Bronchial epithelial cell (primary cell): ENCODE measurements at places on chromosomes 5 and 9. TPM values are rescaled to one million over a fixed set of nuclear protein-coding genes. Genes with fewer than 3 reads are reported as not detected.

The PRELID2 gene
- total RNA-seq: 12.4 and 14.8 TPM in 2 replicates

The HSPA5 gene
- 520 and 945 TPM in 2 replicates for total RNA-seq

The CCNJL gene
- 4.2 and 4.4 TPM in 2 replicates for total RNA-seq

The TAS2R1 gene
- total RNA-seq: not detected in 2 replicates

The SPOCK1 gene
- total RNA-seq: 6.8 and 8.2 TPM in 2 replicates

The CAMK4 gene
- 0.26 TPM in 1 of 2 replicates, not detected in the other for total RNA-seq

The PTBP3 gene
- 56.2 and 62.4 TPM in 2 replicates for total RNA-seq

The CCL28 gene
- total RNA-seq: 1.0 and 1.6 TPM in 2 replicates

The PLPPR1 gene
- not detected in 2 replicates for total RNA-seq
